ENCODE measurements at places on chromosomes 2 and 18.

GRCh38 chr2:168450732-168451131 lies 5.3 kb upstream of the CERS6 start:
- no peak overlapping the region for H3K27ac ChIP-seq
- no peaks in the 10 kb centered on the region for H3K36me3 ChIP-seq
- H3K27me3 ChIP-seq: no peaks in the 10 kb centered on the region
- no peak overlapping the region for H3K4me3 ChIP-seq
- H3K4me1 ChIP-seq: peaks cover 7% of the 10 kb centered on the region

DNA sequence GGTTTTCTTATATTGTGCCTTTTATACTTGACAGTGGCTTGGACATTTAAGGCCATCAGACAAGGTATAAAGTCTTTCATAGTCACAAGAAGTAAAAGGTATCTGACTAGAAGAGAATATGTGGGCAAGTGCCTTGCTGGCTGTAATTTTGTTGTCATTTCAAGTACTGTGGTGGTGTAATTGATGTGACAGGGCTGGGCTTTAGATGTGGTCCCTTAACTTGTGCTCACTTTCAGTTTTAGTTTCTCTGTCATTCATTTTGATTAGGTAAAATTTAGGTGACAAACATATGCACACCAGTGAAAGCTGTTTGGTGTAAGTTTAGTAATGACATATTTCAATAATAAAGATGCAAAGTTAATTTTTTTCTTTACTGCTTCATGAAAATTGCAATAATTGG lies 31.2 kb upstream of the TBR1 start:
- H3K36me3 ChIP-seq: no peaks in the 10 kb centered on the region
- no peak for DNase-seq
- no peak overlapping the region for H3K27ac ChIP-seq
- no peaks in the 10 kb centered on the region for H3K27me3 ChIP-seq
- H3K4me3 ChIP-seq: no peak overlapping the region

- no peak for DNase-seq
- H3K36me3 ChIP-seq: no peaks in the 10 kb centered on the region
- H3K4me1 ChIP-seq: no peaks in the 10 kb centered on the region
- H3K27ac ChIP-seq: no peak overlapping the region
Observed at GRCh38 chr2:45625824-45626223, 14.8 kb upstream of the SRBD1 start.

GRCh38 chr2:216743781-216744180 lies 48.4 kb upstream of the IGFBP5 start:
- DNase-seq: no peak
- H3K27ac ChIP-seq: peak overlapping the region; percentile 55
- H3K36me3 ChIP-seq: no peaks in the 10 kb centered on the region
- no peaks in the 10 kb centered on the region for H3K27me3 ChIP-seq
- no peak overlapping the region for H3K4me3 ChIP-seq

All from left ventricle myocardium inferior (tissue), 1 donor.